ENCODE measurements at places on chromosomes 3 and 15. TPM values are rescaled to one million over a fixed set of nuclear protein-coding genes. Genes with fewer than 3 reads are reported as not detected.

Gene ZNF620
- total RNA-seq, result 2.7 TPM

Gene TRAIP
- 16.1 TPM for total RNA-seq

Gene NDN
- total RNA-seq, result not detected

Gene SCG3
- not detected for total RNA-seq

Gene BOC
- total RNA-seq, result 4.5 TPM

Gene CILP
- total RNA-seq, result not detected

Gene TSEN2
- 29.9 TPM for total RNA-seq
